Midbrain (tissue), 1 donor: ENCODE measurements at places on chromosomes 13 and 19.

- DNase-seq, result no peak
Observed at GRCh38 chr13:60479273-60479672, 82.3 kb downstream of the TDRD3 start.

DNA sequence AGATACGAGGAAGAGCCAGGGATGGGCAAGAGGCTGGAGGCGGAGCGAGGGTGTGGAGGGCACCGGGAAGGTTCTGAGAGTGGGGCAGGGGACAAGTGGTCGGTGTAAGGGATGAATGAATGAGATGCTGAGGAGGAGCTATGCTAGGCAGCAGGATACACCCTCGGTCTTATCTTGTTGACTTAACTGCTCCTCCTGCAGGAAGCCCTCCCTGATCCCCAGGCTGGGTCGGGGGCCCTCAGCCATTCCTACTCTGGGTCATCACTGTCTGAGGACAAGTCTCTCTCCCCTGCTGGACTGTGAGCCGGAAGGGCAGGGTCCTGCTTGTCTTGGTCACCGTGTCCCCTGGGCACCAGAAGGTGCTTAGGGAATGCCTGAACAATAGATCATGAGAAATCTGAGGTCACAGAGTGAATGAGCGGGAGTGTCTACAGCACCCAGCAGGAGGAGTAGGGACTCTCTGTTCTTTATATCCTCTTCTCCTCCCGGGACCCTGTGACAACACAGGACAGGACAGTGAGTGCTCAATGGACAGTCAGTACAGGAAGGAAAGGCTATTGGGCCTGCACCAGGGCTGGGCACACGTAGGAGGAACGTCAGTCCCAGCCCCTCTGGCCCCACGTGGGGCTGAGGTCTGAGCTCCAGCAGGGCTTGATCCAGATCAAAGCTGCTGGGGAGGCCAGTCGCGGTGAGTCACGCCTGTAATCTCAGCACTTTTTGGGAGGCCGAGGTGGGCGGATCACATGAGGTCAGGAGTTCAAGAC is 6.5 kb downstream of the NKPD1 start:
- no peak for DNase-seq

DNA sequence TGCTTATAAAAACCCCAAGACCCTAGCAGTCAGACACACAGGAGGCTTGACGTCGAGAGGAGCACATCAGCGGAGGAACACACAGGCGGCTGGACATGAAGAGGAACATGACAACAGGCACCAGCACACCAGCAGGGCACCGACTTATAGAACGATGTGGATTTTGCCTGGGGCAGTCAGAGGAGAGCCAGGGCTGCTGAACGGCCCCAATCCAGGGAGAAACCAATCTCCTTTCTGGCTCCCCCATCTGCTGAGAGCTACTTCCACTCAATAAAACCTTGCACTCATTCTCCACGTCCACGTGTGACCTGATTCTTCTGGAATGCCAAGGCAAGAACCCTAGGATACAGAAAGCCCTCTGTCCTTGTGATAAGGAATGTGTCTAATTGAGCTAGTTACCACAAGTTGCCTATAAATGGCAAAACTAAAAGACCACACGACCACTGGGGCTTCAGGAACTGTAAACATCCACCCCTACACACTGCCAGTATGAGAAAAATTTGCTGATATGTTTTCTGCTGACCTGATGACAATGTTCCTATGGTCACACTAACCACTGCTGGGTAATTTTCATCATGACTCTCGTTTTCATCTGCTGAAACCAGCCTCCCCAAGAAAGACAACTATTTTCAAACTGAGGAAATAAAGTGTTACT is 35.8 kb upstream of the CEACAM21 start:
- DNase-seq, result no peak

GRCh38 chr13:107251341-107251740 is 683.4 kb upstream of the ARGLU1 start:
- DNase-seq, result no peak

DNA sequence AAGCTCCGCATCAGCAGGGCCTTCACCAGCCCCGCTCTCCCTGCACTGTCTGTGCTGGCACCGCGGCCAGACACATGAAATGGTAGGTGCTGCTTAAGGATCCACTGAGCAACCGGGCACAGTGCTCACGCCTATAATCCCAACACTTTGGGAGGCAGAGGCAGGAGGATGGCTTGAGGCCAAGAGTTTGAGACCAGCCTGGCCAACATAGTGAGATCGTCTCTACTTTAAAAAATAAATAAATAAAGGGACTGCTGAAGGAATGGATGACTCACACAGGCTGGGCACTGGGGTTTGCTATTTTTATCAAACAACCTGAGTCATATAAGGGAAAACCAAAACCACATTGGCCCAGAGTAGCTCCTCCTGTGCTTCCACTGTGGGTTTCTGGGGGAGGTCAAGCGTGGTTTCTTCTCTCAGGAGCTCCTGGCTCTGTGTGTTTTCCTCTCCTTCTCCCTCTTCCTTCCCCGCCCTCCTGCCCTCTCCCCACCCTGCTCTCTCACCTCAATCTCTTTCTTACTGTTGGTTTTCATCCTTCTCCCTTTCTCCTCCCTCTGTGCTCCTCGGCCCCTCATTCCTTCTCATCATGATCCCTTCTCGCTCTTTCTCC is 21.3 kb downstream of the VRK3 start:
- DNase-seq, result no peak

DNA sequence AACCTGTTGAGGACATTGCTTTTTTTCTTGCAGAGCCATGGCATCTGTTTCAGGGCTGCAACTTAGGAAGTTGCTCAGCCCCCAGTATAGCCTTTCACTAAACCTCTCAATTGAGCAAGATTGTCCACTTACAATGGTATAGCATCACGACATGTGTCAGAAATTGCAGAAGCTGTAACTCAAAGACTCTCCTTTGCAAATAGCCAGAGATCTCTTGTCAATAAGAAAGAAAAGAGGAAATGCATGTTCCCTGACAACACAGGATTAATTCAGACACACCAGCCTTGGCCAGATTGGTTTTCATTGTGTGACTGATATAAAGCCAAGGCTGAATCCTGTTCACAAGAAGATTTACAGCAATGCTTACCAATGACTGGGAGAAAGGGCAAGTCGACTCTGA is 38.7 kb upstream of the CYSLTR2 start:
- no peak for DNase-seq

- DNase-seq, result no peak
Observed at GRCh38 chr13:114071410-114071809, 61.0 kb downstream of the RASA3 start.

GRCh38 chr19:18397242-18398202 is at the start of gene LRRC25:
LRRC25 (minus strand) TSS chr19:18397622; CDS start chr19:18396963, 659 bp downstream.
- DNase-seq, result peak; percentile 4

DNA sequence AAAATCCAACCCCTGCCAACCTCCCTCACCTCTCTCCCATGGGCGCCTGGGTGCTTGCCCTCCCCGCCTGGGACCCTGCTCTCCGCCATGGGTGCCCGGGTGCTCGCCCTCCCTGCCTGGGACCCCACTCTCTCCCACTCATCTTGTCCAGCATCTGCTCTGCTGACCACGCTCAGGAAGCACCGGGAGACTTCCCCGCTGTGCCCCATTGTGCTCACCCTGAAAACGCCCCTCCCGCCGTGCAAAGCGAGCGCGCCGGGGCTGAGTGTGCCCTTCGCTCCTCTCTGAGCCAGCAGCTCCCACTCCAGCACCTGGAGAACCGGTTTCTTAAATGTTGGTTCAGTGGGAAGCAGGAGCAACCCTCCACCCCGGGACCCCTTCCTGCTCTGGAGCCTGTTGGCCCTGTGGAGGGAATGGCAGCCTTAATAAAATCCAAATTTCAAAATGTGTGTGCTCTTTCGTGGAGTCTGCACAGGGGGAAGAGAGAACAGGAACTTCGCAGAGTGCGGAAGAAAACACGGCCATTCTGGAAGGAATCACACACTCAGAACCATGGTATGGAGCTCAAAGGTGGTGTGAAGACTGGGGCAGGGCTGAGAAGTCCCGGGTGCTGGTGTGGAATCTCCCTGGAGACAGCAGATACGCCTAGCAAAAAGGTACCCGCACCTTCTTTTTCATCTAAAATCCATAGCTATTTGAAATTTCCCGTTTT is 23.1 kb upstream of the CDC16 start:
- no peak for DNase-seq
